ENCODE measurements at places on chromosomes 7 and 10.

DNA sequence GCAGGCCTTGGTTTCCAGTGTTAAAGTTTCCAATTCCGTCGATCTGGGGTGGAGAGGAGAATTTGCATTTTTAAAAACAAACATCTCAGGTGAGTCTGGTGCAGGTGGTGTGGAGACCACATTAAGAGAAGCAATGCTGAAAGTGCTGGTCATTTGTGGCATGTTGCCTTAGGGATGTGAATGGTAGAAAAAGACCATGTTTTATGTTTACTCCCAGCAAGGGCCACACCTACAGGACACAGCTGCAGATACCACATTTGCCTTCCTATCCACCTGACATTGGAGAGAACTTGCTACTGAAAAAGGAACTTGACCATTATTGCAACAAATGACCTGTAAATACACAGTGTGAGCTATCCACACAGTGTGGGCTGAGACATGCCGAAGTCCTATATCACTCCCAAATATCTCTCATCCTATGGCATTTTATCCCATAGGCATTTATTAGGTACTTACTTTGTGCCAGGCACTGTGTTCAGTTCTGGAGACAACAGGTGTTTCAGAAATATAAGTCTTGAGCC, 183.1 kb downstream of the NRP1 start:
- DNase-seq = no peak

- DNase-seq = no peak
Measured at GRCh38 chr7:23022258-23022769, 8.4 kb upstream of the HYCC1 start.

GRCh38 chr7:2353113-2353935, 1.3 kb upstream of the EIF3B start:
- DNase-seq = no peak

DNA sequence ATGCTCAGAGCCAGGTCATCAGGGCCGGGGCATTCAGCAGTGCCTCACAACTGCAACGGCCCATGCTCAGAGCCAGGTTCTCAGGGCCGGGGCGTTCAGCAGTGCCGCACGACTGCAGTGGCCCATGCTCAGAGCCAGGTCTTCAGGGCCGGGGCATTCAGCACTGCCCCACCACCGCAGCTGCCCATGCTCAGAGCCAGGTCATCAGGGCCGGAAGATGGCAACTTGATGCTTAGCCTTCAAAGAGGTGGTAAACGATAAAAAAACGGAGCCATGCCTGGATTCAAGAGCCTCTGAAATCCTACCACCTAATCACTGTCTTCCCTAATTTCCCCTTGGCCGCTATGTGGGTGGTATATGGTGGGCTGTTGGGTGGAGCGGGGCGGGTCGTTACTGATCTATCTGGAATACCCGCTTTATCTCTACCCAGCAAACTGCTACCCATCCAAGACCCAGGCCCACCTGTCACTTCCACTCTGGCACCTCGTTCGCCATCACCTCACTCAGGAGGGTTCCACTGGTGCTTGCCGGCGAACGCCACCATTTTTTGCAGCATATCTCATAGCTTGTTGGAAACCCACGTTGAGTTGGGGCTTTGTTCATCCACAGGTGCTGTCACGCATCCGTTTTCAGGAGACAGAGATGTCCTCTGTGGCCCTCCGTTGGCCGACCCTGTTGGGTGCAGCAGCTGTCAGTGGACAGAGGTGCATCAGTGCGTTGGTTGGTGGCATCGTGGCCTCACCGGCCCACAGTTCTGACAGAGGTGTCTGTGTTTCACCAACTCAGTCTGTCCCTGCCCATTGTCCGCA, 221.1 kb downstream of the EBF3 start:
- DNase-seq = no peak

DNA sequence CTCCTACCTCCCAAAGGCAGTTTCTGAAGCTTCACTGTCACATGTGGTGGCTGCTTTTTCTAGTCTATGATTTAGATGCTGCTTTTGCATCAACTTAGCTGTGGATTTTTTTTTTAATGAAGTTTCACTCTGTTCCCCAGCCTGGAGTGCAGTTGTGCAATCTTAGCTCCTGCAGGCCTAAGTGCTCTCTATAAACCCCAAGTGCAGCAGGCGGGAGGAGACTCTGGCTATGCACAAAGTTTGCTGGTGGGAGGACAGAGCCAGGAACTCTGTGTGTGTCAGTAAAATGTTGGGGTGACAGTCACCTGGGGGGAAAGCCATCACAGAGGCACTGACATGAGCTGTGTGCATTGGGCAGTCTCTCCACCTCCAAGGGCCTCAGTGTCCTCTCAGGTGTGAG, 138.8 kb upstream of the FAM20C start:
- no peak for DNase-seq

GRCh38 chr7:86958380-86958779, 101.1 kb downstream of the ELAPOR2 start:
- DNase-seq = no peak

GRCh38 chr10:103745341-103746247, 109.8 kb downstream of the SH3PXD2A start:
- DNase-seq = no peak

GRCh38 chr7:106369816-106370215, 85.0 kb upstream of the NAMPT start:
- no peak for DNase-seq

DNA sequence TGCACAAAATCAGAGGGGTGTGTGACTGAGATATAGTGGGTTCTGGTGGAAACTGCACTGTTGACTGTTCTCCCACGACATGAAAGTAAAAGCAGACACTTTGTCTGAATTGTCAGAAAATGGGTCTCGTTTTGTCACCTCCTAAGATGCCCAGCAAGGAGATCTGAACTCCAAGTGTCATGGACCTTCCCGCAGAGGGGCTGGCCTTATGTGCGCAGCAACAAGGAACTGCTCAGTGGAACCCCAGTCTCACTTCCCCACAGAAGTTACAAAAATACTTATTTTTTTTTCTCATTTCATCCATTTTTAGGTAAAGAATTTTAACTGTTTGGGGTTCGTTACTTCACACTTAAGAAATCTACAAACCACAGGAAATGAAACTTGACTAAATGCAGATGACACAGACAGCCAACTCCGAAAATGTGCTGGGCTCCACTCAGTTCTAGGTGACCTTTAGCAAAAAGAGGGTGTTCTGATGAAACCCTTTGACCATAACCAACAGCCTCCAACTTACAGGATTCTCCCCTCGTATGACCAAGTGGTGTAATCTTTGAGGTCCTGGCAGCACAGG, 115.0 kb downstream of the FAM107B start:
- DNase-seq = no peak

GRCh38 chr10:53808677-53809372, 992.2 kb downstream of the PCDH15 start:
- DNase-seq = no peak

GRCh38 chr7:52758356-52758755, 277.1 kb upstream of the POM121L12 start:
- DNase-seq = no peak

DNA sequence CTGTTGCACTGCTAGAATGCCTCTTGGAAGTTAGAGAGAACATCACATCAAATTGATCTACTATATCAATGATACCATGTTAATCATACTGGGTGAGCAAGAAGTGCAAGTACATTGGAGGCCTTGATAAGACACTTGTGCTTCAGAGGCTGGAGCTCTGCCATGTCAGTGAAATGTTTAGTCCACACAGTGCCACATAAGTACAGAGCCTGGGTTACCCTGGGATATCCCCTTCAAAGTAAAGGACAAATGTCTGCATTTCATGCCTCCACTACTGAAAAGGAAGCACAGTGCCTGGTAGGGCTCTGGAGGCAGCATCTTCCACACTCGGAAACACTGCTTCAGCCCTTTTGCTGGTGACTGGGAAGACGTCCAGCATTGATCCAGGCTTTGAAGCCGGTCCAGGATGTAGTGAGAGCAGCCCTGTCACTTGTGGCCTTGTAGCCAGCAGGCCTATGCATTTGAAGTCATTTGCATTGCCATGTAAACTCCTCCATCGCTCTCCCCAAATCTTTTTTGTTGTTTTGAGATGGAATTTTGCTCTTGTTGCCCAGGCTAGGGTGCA, 15.7 kb upstream of the STN1 start:
- DNase-seq = no peak

DNA sequence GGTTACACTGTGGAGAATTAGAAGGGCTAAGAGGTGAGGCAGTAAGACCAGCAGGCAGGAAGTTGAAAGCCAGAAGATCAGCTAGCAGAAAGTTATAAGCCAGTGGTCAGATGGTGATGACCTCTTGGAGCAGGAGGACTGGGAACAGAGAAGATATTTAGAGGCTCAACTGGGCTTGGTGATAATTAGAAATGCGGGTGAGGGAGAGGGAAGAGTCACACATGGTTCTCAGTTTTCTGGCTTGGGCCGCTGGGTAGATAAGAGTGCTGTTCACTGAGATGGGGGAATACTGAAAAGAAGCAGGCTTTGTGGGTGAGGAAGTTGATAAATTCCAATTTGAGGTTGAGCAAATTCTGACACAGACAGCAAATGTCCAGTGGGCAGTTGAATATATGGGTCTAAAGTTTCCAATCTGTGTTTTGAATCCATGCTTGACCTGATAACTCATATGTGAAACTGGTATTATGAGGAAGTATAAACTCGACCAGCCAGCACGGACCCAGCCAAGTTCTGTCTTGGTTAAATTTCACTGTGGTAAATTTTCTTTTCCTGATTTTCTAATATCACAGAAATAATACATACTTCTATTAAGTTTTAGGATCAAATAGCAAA, 22.7 kb downstream of the LSMEM1 start:
- DNase-seq = no peak

DNA sequence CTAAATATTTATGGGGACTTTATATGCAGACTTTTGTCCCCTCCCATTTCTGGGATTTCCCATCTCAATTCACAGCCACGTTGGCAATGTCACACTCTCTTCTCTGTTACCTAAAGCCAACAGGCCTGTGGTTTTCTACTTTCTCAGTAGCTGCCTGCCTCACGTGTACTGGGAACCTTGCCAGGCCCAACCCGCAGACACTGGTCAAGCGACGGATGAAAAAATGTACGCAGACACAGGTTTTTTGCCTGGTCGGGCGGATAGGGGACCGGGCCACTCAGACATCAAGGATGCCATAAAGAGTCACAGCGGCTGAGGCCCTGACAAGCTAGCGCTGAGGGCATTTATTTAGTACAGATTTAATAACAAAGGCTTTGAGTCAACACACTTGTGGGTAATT, 204.4 kb upstream of the DPP6 start:
- DNase-seq = no peak

DNA sequence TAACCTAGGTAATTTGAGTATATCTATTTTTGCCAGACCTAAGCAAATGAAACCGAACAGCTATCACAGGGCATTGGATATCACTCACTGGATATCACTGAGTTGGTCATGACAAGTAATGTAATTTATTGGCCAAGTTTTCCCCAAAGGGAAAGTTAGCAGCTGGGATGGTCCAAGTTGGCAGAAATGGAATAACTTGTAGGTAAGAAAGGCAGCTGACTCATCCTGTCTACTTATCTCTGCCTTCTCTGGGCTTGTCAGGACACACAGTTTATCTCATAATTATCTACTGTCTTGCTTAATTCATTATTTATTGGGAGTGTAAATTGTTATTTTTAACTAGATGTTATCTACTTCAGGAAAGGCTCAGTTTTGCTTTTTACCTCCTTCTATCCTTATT, 502.0 kb upstream of the DPP6 start:
- no peak for DNase-seq

DNA sequence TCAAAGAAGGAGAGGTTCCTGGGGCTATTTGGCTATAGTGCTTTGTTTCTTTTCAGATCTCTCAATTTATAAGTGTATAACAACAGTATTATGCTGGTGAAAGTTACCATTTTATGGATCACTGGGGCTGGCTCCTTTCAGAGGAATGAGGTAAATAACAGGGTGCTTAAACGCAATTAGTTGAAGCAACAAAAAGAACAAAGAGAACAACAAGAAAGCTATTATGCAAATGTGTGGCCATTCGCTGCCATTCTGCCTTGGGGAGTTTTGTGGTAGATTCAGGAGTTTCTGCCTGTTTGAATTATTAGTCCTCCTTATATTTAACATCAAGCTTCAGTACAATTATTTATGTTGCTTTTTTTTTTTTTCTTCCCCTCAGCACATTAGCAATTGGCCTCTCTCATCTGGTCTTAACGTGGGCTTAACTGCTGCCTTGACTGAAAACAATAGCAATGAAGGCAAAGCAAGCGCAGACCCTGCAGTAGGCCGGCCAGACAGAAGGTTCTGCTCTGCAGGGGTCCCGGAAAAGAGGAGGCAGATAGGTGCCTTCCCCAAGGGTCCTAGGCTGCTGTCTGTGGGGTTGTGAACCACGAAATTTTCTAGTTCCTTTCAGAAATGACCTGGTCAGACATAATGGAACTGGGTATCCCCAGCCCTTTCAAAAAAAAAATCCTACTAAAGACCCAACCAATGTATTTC, 339.9 kb upstream of the PODXL start:
- DNase-seq = no peak

DNA sequence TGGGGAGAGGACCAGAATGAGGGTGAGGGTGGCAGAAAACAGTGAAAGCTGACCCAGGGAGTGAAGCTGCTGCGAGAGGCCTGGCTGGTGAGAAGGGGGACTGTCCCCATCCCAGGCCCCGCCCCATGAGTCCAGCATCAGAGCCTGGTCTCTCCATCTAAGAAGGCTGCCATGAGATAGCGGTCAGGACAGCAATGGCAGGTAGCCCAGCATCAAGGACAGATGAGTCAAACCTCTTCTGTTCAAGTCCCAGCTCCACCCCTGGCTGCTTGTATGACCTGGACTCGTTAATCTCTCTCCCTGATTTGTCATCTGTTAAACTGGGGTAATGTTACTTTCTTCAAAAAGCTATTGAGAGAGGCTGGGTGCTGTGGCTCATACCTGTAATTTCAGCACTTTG, 22.2 kb downstream of the GPNMB start:
- DNase-seq = no peak

DNA sequence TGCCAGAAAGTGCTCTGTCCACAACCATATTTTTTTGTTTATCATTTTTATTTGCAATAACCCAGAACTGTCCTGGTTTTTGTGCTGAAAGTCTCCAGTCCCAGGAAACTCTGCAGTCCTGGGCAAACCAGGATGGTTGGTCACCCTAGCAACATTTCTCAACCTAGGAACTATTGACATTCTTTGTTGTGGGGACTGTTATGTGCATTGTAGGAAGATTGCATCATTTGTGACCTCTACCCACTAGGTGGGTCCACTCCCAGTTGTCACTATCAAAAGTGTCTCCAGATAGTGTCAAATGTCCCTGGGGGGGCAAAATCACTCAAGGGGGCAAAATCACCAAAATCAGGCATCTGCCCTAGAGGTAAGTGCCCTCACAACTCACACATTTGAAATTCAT, 14.0 kb upstream of the SRI start:
- no peak for DNase-seq

Measured in NCI-H524 treated with DMSO at 0.1 percent for 48 hours (cell line).